ENCODE measurements at places on chromosomes 2 and 18.
A peak's percentile ranks its signal among the peaks of the same experiment; 100 is the strongest.

- DNase-seq, result no peak
These were observed 201.8 kb upstream of the LYPD1 start for GRCh38 chr2:132871831-132872230.

GRCh38 chr2:230411570-230412370 lies 4.2 kb upstream of the SP100 start:
- peak; percentile 64 for DNase-seq

- no peak for DNase-seq
These were observed 241.6 kb upstream of the FN1 start for GRCh38 chr2:215677481-215677880.

DNA sequence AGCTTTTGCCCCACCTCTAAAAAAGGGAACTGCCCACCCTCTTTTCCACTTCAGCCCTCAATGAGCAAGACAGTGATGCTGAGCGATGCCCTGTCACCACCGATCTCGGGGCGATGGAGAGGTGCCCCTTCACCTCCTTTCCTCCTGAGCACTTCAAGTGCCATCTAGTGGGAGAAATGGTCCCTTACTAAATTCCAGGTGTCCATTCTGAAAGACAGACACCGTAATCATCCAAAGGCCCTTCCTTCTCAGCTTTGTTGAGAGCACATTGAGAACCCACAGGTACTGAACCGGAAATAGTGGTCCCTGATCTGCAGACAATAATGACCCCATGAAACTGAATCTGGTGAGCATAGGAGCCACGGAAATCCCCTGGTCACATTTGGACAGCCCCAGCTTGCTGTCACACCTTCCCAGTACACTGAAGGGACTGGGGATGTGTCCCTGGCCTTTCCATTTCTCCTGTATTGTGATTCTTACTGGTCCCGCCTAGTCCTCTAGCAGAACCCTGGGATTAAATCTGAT lies 38.5 kb downstream of the KCTD18 start:
- DNase-seq, result peak; percentile 67

DNA sequence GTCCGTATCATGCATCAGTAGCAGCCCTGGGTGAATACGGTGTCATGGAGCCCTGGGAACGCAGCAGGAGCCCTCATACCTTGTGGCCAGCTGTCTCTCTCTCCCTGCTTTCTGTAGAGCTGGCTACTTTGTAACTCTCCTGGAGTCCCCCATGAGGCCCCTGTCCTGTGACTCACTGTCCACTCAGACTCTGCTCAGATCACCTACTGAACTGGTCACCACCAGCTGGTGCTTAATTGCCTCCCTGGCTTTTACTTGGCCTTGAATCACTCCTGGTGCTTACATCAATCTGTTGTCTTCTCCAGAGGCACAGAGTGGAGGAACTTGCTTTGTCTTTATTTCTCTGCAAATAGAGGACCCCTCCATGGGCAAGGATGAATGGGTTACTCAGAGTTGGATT lies 172.7 kb downstream of the HRH4 start:
- DNase-seq, result no peak

DNA sequence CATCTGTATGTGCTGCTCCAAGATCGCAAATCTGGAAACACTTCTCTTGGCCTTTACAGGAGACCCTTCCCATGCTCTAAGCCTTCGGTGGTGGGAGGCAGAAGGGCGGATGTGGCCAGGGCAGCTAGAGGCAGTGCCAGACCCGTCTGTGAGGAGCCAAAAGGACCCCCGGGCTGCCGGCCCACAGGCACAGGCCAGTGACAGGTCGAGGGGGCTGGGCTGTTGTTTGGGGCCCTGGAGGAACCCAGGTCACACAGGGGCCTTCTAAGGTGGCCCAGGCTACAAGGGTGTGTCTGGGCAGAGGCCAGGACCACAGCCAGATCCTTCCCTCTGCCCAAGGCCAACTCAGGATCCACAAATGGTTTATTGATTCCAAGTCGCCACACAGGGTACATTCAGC lies 49.4 kb downstream of the SLC66A2 start:
- DNase-seq, result no peak

DNA sequence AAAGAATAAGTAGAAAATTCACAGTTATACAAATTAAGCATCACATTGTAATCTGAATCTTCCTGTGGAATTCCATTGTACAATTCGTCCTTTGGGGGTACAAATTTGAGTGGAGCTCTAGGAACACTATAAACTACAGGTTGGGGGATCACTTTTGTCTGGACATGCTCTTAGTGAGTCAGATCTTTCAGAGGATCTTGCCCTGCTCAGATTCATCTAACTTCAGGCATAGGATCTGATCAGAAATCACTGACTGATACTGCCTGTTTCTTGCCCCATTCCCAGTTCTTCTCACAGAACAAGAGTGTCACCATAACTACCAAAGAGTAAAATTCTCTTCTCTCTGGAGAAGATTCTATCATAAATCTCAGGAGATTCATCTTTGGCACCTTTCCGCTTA lies 10.7 kb upstream of the VSNL1 start:
- DNase-seq, result no peak

DNA sequence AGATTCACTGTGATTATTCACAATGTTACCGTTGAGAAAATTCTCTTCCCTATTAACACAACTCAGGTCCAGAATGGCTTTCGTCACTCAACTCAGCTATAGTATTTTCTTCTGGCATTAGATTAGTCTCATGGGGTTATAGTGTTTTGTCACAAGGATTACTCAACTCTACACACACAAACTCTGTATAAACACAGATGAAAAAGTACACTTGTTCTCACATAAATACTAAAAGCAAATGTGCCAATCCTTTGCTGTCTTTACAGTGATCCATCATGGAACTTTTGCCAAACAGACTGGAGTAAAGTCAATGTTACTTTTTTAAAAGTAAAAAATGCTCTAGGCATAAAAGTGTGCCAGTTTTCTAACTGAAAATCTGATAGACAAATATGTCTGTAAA lies 267.6 kb downstream of the RBM43 start:
- no peak for DNase-seq

- no peak for DNase-seq
These were observed 65.0 kb downstream of the SCG2 start for GRCh38 chr2:223537115-223537514.

GRCh38 chr2:7795778-7796563 lies 878.8 kb downstream of the RNF144A start:
- DNase-seq, result no peak

DNA sequence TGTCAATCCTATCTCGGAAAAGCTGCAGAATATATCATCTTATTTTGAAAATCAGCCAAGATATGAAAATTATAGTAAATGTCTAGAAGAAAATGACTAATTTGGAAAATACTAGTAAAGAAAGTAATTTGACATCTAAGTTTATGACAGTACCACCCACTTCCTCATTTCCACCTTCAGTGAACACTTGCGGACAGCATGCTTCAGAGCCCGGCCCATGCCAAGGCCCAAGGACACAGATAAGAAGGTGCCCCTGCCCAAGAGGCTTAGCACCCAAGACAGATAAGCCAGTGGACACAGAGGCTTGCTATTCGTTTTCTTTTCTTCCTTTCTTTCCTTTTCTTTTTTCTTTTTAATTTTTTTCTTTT lies 4.8 kb upstream of the KCNG2 start:
- no peak for DNase-seq

DNA sequence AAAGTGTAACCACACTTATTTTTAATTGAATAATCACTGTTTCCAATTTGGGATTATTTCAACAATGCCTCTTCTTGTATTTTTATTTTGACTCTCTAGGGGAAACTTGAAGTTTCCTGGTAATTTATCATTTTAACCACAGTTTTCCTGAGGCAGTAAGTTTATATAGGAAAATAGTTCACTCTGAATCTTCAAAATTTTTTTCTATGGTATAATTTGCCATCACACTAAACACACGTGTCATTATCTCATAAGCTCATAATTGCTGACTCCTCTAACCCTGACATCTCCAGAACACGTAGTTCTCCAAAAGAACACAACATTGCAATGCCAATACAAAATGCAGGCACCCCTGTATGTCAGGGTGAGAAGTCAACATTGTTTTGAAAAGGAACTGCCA lies 102.2 kb upstream of the FZD7 start:
- no peak for DNase-seq

DNA sequence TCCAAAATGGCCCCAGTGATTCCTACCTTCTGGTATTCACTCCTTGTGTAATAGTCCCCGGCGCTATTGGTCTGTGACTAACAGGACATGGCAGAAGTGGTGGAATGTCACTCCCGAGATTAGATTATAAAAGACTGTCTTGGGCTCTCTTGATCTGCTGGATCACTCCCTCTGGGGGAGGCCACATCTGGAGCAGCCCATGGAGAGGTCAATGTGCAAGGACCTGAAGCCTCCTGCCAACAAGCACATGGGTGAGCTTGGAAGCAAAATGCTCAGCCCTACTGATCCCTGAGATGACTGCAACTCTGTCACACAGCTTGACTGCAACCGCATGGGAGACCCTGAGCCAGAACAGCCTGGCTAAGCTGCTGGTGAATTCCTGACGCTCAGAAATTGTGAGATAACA lies 94.3 kb upstream of the GLI2 start:
- DNase-seq, result no peak

DNA sequence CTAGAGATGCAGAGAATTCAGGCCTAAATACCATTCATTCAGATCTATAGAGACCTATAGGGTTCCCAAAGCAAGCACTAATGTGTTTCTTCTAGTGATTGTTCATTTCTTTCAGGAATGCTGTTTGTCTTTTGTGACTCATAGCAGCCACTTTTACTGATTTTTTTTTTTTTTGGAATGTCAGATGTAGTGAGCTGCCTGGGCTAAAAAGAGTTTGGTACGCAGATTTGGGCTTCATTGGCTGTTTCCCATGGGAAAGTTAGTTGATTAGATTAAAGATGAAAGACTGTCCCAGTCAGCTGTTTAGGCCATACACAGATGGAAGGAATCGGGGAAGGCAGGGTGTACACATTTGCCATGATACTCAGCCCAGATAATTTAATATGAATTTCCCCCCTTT lies 87.6 kb downstream of the CDC42EP3 start:
- DNase-seq, result no peak

GRCh38 chr2:12243381-12243780 lies 473.4 kb upstream of the TRIB2 start:
- DNase-seq, result no peak

- DNase-seq, result no peak
These were observed 226.9 kb upstream of the SPOPL start for GRCh38 chr2:138274421-138275291.

- no peak for DNase-seq
These were observed 138.1 kb downstream of the DNAH6 start for GRCh38 chr2:84654414-84654813.

- no peak for DNase-seq
These were observed 76.6 kb downstream of the ALK start for GRCh38 chr2:29844713-29845326.

DNA sequence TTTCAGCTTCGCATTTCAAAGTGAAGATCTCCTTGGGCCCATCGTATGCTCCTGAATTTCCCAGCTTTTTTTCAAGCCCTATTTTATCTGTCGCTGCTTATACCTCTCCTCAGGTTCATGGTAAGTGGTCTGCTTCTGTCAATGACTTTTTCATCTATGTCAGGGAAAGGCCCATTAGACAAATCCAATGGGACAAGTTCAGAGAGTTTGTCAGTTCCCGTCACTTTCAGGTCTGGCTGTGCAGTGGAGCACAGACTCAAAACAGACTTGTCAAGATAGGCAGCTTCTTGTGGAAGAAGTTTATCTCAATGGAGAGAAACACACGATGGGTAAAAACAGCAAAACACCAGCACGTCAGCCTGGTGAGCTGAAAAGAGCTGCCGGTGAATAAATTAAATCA lies 100.9 kb upstream of the KLF7 start:
- no peak for DNase-seq

GRCh38 chr2:133801946-133802345 lies 233.7 kb upstream of the NCKAP5 start:
- no peak for DNase-seq

- DNase-seq, result peak; percentile 79
These were observed 2.1 kb upstream of the SPIRE1 start for GRCh38 chr18:12659904-12660605.

GRCh38 chr2:11749646-11750349 lies 3.4 kb downstream of the LPIN1 start:
- DNase-seq, result no peak

- DNase-seq, result no peak
These were observed 110.7 kb downstream of the INO80D start for GRCh38 chr2:205975082-205975949.

GRCh38 chr18:31649978-31650719 lies 34.2 kb downstream of the B4GALT6 start:
- DNase-seq, result no peak

GRCh38 chr2:56130463-56131070 lies 53.2 kb upstream of the CCDC85A start:
- peak; percentile 63 for DNase-seq

DNA sequence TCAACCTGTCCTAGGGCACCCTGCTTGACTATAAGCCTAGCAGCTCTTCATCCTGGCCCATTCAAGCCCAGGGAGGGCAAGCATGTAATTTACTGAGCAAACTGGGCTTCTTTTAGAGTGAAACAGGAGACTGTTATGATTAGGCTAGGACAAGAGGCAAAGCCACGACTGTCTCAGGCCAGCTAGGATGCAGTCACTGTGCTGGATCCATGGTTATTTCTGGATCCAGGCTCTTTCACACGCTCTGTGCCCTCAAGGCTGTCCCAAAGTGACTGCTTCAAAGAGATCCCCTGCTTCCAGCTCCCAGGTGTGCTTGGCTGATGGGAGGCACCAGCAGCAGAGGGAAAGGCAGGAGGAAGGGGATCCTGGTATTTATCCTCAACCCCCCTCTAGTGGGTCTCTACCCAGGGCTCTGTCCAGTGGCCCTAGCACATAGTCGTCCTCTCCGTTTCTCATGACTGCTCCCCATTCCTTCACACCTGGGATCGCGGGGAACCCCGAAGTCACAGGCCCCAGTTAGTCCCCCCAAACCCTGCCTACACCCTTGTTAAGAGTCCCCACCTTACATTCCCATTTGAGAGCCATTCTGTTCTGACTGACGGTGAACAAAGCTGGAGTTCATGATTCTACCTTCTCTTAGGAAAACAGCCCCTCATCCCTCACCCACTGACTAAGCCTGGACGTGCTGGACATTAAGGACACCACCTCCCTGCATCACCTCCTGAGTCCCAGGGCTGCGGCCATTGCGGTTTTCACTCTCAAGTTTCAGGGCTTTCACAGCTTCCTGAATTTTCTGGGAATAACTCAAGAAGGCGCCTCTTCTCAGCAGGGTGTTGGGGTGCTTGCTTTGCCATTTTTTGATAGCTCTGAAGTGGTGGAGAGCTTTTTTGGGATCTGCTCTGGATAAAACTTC lies 63.2 kb downstream of the POLR1A start:
- DNase-seq, result no peak

DNA sequence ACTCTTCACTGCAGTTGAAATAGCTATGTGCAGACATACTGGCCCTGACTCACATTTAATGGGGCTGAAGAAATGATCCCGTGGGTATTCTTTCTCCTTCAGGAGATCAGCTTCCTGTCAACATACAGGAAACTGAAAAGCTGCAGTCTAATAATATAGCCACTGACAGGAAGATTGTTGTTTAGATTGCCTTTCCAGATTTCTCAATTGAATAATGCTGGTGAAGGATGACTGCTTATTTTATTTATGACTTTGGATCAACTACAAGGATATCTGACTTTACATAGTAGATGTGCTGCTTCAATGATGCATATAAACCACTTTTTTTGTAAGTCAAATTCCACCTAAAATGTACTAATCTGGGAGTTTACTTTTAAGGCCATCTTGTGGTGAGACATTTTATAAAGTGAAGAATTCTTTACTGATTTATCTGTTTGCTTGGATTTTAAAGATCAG lies 93.4 kb upstream of the MAP4K3 start:
- peak; percentile 90 for DNase-seq

- peak; percentile 27 for DNase-seq
These were observed 915 bp downstream of the CUL3 start for GRCh38 chr2:224584111-224584784.
